ENCODE measurements at places on chromosomes 4 and X.

- DNase-seq = peak; percentile 35
These were observed 125.4 kb downstream of the ZNF330 start for GRCh38 chr4:141346144-141346543.

DNA sequence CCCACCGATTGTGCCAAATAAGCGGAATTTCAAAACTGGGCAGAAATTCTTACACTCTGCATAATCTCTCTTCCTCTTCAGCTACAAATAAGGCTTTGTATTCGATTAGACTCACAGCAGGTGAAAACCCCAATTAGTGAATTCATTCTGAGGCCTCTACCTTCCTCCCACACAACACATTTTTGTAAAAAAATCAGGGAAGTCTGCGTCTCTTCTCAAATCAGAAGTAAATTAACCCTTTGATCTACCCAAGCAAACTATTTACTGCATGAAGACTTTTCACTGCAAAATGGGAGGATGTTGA lies 200.6 kb upstream of the FTHL17 start:
- DNase-seq = no peak

GRCh38 chr4:32031026-32031425 lies 1310.9 kb downstream of the PCDH7 start:
- no peak for DNase-seq

- DNase-seq = no peak
These were observed 132.2 kb downstream of the STIM2 start for GRCh38 chr4:26992657-26993361.

GRCh38 chr4:2266181-2266580 lies 4.3 kb upstream of the MXD4 start:
- DNase-seq = no peak

GRCh38 chrX:54248309-54248708 lies 65.3 kb upstream of the FAM120C start:
- peak; percentile 3 for DNase-seq

GRCh38 chr4:62058571-62058970 lies 858.4 kb downstream of the ADGRL3 start:
- DNase-seq = no peak

DNA sequence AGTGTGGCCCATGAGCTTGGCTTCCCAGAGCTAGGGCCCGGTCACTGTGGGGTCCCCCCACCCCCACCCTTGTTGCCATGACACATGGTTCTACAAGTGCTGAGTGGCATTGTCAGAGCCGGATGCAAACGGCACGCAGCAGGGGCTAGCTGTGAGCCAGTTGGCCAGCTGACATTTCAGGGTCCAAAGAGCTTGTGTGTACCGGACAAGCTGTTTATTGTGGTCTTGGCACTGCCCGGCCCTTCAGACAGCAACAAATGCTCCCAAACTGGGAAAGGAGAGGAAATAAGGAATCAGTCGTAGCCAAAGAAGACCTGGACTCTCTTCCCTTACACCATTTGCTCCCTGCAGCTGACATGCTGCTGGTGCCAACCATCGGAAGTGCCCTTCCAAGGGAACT lies 36.8 kb downstream of the TSC22D3 start:
- no peak for DNase-seq

DNA sequence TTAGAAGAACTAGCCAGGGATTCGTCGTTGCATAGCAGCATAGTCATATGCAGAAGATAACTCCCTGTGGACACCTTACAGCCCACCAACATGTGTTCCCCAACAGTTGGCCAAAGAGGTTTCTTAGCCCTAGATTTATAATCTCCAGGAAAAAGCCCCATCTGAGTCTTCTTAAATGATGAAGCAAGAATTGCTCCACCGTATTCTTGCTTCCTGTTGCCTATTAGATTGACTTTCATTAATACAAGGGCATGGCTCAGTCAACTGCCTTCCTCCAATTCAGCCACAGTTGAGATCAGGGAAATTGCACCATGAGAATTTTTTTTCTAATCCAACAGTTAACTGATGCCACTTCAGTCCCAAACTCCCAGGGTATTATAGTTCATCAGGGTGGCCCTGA lies 5.2 kb upstream of the AFF2 start:
- DNase-seq = no peak

- DNase-seq = no peak
These were observed 7.9 kb downstream of the ASMTL start for GRCh38 chrX:1444561-1445500.

DNA sequence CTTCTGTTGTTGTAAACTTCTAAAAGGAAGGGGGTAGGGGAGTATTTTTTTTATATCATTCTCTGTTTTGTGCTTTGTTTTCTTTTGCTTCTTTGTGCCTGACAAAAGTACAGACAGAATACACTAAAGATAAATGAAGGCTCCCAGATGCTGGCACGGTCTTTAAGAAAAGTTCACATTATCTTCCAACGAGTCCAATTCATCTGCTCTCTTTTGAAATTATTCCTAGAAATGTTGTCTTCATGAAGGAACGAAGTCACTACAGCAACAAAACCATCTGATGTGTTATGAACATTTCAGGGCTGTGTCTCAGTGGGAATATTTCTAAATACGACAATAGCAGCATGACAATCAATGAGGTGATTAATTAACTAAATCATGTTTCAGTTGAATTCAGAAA lies 813.8 kb upstream of the HTR2C start:
- DNase-seq = no peak

DNA sequence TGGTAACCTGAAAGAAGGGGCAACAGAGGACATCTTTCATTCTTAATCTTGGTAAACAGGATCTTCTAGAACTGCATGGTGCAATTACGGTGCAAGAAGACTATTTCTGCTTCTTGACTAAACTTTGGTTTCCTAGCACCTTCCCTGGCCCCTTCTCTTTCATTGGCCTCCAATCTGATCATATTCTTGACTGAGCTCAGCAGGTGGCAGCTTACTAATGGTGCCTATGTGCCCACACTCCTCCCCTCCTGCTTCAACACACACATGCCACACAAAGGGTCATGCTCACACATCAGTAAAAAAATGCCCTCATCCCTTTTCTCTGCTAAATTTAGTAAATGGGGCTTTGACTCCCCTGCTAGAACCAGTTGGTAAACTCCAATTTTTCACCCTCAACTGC lies 400.5 kb upstream of the MAOA start:
- no peak for DNase-seq

DNA sequence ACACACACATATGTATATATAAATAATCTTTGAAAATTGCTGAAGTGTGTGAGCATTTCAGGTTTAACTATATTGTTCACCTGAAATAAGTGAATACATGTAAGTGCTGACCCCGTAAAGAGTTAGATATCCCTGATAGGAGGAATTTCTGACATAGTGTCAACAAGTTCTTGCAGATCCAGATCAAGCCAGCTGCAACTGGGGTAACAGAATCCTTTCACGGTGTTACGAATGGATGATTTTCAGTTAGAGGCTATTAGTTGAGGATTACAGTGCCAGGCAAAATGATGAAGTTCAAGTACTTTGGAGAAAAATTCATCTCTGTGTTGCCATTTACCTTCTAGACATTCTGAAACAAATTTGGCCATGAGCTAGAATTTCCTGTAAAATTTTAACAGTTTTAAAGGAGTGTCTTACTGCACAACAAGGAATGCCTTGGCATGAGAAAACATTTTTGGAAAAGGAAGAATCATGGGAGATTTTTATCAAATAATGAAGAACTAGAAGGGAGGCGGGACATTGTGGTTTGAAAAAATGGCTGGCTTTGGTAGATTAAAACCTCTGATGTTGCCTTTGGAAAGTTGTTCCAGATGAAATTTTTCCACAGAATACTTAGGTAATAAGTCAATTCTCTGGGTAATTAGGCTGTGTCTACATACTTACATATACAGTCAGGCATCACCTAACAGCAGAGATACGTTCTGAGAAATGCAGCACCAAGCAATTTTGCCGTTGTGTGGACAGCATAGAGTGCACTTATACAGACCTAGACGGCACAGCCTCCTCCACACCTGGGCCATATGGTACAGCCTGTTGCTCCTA lies 84.4 kb upstream of the FAT1 start:
- no peak for DNase-seq

DNA sequence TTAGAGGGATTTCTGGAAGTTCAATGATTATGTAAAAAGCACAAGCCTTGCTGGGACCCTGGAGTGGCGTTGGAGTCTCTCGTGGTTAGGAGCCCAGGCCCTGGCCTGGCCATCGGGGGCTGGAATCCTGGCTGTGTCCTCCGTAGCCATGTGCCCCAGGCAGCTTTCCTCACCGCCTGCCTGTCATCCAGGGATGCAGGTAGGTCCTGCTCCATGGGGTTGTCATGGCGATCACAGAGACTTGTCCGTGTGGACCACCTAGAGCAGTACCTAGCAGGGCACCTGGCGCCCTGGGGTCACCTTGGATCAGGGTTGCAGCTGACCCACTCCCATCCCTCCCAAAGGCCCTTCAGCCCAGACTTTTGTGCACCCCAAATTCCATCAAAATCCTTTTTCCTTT lies 30.2 kb upstream of the WFS1 start:
- DNase-seq = no peak

GRCh38 chr4:5870701-5871100 lies 22.2 kb downstream of the CRMP1 start:
- DNase-seq = no peak

GRCh38 chrX:28135378-28136047 lies 154.3 kb upstream of the DCAF8L1 start:
- no peak for DNase-seq

DNA sequence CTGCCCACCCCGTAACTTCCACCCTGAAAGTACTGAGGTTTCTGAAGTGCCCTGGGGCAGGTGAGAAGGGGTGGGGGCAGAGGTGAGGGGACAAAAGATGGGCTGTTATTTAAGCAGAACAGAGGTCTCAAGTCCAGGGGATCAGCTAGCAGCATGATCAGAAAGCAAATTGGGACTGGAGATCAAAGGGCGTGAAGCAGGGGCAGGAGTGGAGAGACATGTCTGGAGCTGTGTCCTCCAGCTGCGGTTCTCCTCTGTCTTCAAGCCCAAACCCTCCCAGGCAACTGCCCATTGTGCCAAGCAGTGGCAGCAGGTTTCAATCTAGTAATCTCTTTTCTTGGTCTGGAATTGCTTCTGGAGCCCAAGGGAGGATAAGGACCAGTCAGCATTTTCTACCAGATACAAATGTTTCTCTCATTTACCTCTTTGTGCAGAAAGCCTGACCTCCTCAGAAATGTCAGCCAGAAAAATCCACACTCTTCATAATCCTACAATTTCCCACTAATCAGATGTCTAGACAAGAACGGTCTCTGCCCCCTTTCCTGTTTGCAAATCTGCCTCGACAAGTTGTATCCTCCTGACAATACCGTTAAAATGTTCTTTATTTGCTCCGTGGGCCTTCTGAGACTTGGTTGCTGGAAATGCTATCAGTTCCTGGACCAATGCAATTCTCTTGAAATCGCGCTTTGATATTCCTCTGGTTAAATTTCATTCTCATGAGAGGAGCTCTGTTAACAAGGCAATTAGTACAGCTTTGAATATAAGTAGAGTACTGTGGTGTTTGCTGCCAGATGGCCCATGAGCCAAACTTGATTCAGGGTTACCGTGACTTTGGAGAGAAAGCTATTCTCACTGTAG lies 23.2 kb upstream of the RASL11B start:
- no peak for DNase-seq

DNA sequence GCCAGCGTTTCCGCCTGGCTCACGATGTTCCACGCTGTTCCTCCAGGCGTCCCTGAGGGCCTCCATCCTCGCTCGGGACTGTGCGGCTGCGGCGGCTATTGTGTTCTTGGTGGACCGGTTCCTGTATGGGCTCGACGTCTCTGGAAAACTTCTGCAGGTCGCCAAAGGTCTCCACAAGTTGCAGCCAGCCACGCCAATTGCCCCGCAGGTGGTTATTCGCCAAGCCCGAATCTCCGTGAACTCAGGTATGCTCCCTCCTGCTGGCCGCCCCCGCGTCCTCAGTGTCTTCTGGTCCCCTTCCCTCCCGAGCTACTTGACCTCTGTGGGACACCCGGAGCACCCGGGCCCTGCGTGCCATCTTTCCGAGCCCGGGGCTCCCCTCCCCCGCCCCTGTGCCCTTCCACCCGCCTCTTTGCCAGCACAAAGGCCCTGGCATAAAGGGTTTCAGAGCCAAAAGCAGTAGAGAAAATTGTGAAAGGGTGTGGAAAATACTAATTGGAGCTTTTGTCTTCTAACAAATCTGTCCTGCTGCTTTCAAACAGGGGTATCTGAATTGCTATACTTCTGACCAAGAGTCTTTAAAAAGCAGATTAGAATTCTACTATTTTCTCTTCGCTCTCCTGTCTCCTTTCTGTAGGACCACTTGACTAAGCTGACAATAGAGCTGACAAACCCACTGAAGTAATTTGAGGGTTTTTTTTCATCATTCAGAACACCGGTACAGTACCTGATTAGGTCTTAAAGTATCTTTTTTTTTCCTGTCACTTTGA lies 104.0 kb downstream of the NEUROG2 start:
- no peak for DNase-seq

DNA sequence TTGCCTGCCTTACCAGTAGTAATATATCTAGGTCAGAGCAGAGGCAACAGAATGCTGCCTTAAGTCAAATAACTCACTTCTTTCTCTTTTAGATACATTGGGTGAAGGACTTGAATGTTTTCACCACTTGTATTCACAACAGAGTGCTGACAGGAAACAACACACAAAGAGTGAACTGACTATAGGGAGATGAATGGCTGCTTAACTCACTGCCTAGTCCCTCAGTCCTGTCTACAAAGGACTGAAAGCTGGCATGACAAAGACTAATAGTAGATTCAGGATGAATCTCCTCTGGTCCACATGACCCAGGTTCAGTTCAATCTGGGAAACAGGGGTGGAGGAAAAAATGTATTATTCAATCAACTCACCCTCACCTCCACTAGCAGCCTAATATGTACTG lies 134.2 kb downstream of the GALNTL6 start:
- DNase-seq = no peak

GRCh38 chr4:17347445-17347844 lies 164.4 kb downstream of the QDPR start:
- no peak for DNase-seq

GRCh38 chr4:168411318-168412150 lies 68.8 kb downstream of the DDX60L start:
- no peak for DNase-seq

GRCh38 chr4:9970399-9971011 lies 50.8 kb downstream of the SLC2A9 start:
- no peak for DNase-seq

- DNase-seq = no peak
These were observed 192.7 kb upstream of the STS start for GRCh38 chrX:6954836-6955235.

DNA sequence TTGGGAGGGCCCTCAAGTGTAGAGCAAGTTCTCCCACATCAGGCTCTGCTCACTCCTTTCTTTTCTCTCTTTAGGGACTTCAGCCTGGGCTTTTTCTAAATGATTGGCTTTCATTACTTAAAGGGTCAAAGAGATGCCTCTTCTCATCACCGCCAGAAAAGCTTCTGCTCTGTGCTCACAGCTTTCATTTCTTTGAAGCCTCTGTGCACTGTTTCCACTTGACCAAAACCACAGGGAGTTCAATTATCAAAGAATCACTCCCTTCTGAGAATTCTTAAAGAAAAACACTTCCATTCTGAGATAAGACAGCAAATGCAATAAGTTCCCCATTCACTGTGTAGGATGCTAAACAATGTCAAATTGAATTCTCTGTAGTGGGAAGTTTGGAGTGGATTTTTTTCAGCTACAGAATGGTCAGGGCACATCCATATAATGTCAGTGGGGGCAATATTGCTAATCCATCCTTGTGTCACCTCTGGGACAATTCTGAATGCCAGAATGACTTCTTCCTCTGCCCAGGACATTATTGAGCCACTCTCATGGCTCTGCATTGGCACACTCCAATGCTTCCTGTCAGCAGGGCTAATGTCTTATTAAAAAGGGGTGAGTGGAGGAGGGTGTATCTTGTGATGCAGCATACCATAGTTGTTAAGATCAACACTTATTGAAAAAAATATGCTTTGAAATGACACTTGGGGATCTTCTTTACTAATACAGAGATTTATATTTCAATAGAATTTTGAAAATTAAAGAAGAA lies 217.6 kb downstream of the SNCA start:
- no peak for DNase-seq

- no peak for DNase-seq
These were observed 331.4 kb downstream of the ARHGAP24 start for GRCh38 chr4:85806334-85806733.

Measured in NCI-H748 treated with DMSO at 0.1 percent for 48 hours (cell line).